Diencephalon (tissue), 1 donor: ENCODE measurements at places on chromosomes 2 and 18. TPM values are rescaled to one million over a fixed set of nuclear protein-coding genes. Genes with fewer than 3 reads are reported as not detected.

TAF1B gene
- total RNA-seq: 45.2 TPM

CCDC178 gene
- 2.3 TPM for total RNA-seq

KHK gene
- 8.8 TPM for total RNA-seq

ITSN2 gene
- total RNA-seq: 31.6 TPM

OTOS gene
- total RNA-seq: not detected

ANKRD62 gene
- total RNA-seq: 0.23 TPM

DSG1 gene
- 0.23 TPM for total RNA-seq

UGT1A3 gene
- total RNA-seq: not detected

DSEL gene
- total RNA-seq: 61.1 TPM

GATA6 gene
- total RNA-seq: 0.23 TPM

EHBP1 gene
- 124 TPM for total RNA-seq

IL36A gene
- total RNA-seq: not detected

ARMC9 gene
- total RNA-seq: 23.8 TPM

ZSWIM2 gene
- total RNA-seq: 0.23 TPM

ACOXL gene
- total RNA-seq: 0.23 TPM

MEMO1 gene
- 76.1 TPM for total RNA-seq

CYP27C1 gene
- total RNA-seq: 0.69 TPM

CFAP65 gene
- total RNA-seq: 2.3 TPM

NGEF gene
- total RNA-seq: 65.0 TPM

REG3A gene
- not detected for total RNA-seq

TMEM17 gene
- total RNA-seq: 7.8 TPM

TFPI gene
- 85.3 TPM for total RNA-seq

HOXD4 gene
- not detected for total RNA-seq

SKOR2 gene
- total RNA-seq: 0.23 TPM

UGT1A9 gene
- total RNA-seq: not detected

PRKRA gene
- total RNA-seq: 71.0 TPM

DARS1 gene
- total RNA-seq: 58.8 TPM

CXCR4 gene
- 46.8 TPM for total RNA-seq

RAB6C gene
- total RNA-seq: 2.5 TPM

TMEM198 gene
- total RNA-seq: 13.8 TPM

IL1RN gene
- total RNA-seq: not detected

SCYGR4 gene
- total RNA-seq: not detected

PDIA6 gene
- 122 TPM for total RNA-seq

TUBB8B gene
- 0.69 TPM for total RNA-seq

CDH7 gene
- total RNA-seq: 30.0 TPM

SLC19A3 gene
- total RNA-seq: 3.9 TPM

MC4R gene
- total RNA-seq: 14.8 TPM

ELOA2 gene
- total RNA-seq: not detected
